ENCODE measurements at places on chromosomes 3 and 15. TPM values are rescaled to one million over a fixed set of nuclear protein-coding genes. Genes with fewer than 3 reads are reported as not detected.

DNA sequence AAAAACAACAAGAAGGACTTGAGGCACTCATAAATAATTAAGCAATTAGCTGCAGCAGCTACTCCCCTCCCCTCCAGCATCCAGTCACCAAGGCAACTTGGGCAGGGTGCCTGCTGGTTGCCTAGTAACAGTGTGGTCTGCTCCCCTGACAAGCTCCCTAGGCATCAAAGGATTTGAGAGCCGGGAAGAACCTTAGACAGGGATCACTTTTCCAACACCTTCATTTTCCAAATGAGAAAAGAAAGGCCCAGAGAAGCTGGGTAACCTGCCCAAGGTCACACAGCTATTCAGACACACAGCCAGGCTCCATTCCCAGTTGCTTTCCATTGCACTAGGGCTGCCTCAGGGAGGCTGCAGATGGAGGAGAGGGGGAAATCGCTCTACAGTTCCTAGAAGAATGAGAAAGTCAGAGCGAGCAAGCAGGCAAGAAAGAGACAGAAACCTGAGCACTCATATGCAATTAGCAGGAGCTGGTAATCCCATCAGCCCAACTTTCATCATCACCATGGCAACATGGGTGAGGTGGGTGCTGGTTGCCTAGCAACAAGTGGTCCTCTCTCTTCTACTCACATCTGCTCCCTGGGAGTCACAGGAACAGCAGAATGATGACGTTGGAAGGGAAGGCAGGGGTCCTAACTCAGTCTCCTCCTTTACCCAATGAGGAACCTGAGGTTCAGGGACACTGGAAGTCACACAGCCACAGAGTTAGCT lies 3.6 kb upstream of the EIF4E3 start:
- DNase-seq: no peak

GRCh38 chr15:66960519-66960918 lies 104.9 kb upstream of the SMAD3 start:
- DNase-seq: no peak

- no peak for DNase-seq
Observed at GRCh38 chr3:181726351-181727330, 14.9 kb downstream of the SOX2 start.

DNA sequence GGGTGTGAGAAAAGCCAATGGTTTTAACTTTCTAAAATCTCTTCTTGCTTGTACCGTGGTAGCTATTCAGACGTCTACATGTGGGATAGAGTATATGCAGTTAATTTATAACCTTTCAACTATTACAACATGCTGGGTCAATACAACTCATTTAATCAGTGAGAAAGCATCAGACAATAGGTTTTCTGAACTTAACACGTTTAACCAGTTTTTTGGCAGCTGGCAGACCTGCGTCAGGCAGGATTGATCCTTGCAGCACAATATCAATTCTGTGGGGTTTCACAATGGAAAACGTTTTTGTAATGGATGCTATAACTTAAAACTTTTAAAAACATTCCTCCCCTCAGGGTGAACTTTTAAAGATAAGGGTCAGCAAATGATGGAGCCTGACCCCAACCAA lies 6.5 kb downstream of the GNB5 start:
- no peak for DNase-seq

DNA sequence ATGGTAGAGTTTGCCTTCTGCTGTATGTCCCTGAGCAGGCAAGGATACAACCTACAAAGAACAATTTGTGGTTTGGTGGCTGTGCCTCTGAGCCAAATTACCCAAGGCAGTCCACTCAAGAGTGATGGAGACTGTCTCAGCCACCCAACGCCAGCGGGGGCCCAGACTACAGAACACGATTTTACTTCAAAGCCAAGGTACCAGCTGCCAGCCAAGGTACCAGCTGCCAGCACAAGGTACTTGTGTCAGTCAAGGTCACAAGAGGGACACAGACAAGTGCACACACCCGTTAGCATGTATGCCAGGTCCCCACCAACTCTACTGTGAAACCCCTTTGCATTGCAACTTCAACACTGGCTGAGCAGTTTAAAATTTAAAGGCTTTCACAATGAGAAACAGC lies 23.5 kb downstream of the COLQ start:
- no peak for DNase-seq

Gene GOLGA6L7
- not detected for total RNA-seq

Gene FURIN
- total RNA-seq: 77.4 TPM

Gene RTP4
- total RNA-seq: not detected

GRCh38 chr15:35168464-35168863 lies 83.4 kb upstream of the NANOGP8 start:
- DNase-seq: peak; percentile 65

DNA sequence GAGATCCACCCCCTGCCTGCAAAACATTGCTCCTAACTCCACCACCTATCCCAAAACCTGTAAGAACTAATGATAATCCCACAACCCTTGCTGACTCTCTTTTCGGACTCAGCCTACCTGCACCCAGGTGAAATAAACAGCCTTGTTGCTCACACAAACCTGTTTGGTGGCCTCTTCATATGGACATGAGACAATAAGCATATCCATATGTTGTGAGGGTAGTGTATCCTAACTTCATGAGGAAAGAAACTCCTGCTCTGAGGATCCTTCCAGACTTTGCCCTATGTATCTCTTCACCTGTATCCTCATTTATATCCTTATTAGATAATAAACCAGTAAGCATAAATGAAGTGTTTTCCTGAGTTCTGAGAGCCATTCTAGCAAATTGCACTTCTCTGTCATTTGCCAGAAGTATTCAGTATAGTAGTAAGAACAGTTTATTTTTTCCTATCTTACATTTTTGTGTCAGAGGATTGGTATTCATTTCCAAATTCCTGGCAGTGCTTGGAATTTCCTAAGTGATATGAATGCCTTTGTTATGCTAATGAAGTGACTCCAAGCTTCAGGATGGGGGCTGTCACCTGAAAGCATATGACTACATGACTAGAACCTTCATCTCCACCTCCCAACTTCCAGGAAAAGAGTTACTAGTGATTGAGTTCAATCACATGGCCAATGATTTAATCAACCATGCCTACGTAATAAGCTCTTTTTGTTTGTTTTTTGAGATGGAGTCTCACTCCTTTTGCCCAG lies 30.2 kb downstream of the TTBK2 start:
- DNase-seq: peak; percentile 68

Gene MKRN3
- total RNA-seq: not detected

Gene ZIC1
- 1.2 TPM for total RNA-seq

Gene MUC13
- 0.39 TPM for total RNA-seq

DNA sequence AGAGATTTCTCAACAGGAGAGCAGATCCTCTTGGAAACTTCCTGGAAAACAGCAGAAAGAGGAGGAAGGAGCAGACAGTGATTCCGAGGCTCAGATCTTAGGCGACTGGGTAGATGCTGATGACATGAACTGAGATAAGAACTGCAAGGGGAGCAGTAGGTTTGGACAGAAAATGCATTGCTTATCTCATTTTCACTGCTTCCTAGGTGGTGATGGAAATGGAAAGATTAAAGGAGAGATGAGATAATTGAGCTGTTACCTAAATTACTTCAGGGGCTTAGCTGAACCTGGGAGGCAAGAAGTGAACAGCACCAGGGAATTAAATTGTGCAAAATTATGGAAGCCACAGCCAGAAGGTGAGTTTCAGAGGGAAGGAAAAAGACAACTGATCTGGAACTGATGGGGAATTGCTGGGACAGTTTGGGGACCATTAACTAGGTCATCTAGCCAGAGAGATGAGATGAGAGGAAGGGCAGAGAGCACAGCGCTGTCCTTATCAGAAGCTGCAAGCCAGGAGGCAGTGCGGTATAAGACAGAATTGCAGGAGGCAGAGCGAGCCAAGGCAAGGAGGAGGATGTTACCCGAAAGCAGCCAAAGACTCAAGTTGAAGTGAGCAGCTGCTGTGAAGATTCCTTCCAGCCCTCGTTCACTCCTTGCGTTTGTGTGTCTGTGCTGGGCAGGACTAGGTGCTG lies 140.4 kb downstream of the SRGAP3 start:
- DNase-seq: no peak

DNA sequence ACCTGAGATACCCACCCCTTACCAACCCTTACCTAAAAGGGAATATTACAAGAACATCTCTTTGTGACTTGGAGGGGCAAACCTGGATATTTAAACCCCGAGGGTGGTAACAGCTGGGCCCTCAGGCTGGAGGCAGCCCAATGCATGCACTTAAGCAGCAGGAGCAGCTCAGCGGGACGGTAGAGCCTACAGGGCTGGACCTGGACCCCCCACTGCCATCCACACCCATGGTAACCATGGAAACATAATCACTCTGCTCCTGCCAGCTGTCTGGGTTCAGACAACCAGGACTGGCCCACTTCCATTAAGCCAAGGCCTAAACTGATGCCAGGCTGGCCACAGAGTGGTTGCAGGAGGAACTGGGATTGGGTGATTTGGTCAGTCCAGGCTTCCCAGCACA lies 52.8 kb downstream of the ETFA start:
- no peak for DNase-seq

Gene MAP6D1
- total RNA-seq: 2.9 TPM

Gene SIDT1
- not detected for total RNA-seq

- DNase-seq: no peak
Observed at GRCh38 chr3:64422192-64422591, 196.9 kb upstream of the PRICKLE2 start.

Gene MST1
- total RNA-seq: 4.9 TPM

DNA sequence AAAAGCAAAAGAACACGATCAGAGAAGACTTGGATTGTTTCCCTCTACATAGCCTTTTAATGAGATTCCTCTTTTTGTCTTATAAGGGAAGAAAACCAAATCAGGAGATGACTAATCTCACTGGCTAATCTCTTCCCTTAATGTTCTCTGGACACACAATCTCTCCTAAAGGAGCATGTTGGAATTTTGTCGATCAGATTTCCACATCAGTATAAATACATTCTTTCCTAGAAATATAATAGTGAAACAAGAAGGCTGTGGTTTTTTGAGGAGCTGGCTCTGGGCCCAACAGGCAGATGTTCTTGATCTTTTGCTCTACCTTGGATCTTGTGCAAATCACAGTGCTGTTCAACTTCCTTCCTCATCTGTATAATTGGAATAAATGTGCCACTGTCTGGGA lies 94.0 kb downstream of the GTPBP8 start:
- DNase-seq: peak; percentile 36

Gene PSTPIP1
- not detected for total RNA-seq

- DNase-seq: no peak
Observed at GRCh38 chr15:77191230-77191834, 120.4 kb upstream of the TSPAN3 start.

DNA sequence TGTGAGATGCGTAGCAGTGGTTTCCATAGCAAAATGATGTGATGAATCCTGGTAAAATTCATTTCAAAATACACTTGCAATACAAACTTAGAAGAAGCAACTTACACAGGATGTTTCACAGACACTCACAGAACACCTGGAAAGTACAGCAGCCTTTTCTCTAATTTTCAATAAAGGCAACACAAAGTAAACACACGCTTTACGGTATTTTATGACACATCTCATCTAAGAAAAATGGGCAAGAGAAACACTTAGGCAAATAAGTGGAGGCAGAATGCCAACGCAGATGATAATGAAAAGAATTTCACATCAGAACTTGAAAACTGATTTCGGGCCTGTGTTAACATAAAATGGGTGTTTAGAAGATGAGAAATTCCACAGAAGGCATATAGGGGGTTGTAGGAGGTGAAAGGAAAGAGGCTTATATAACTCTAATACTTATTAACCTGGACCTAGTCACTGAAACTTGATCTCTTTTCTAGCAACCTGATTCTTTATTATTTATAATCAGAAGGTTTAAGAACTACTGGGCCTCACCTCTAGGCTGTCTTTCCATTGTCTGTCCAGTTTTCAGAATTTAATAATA lies 25.6 kb upstream of the MAP3K13 start:
- DNase-seq: no peak

Gene COLQ
- total RNA-seq: 0.54 TPM

Gene SERINC4
- not detected for total RNA-seq

Gene ALDH1A3
- total RNA-seq: 2.0 TPM

DNA sequence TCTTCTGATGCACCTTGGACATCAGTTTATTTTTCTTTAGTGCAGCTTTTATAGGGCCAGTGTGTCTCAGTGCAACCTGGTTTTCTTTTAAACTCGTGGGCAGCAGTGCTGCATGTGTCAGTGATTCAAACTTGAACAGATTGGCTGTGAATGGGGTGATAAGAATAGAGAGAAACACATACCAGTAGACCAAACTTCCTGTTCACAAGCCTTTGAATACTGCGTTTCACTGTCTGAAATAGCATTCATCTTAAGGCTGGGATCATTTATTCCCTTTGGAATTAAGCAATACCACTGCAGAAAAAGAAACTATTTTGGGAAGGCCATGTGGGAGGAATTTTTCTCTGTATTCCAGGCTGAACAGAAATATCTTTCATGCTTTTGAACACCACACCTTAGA lies 51.7 kb downstream of the PHLDB2 start:
- DNase-seq: peak; percentile 51

DNA sequence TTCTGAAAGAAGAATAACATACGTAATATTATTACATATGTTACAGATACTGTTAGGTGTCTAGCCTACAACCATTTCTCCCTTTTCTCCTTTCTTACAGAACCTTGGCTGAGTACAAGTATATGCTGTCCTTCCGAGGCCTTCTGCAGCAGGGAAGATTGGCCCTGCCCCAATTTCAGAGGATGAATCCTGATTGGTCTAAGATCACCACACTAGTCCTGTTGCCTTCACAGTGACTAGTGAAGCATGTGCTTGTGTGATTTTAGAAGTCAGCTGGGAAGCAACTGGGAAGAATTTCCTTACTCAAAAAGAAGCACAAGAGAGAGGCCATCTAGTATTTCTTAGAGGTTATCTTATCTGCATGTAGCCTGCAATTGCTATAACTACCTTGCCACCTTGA lies 30.6 kb upstream of the MECOM start:
- no peak for DNase-seq

- DNase-seq: no peak
Observed at GRCh38 chr3:47867451-47868044, 64.6 kb downstream of the DHX30 start.

DNA sequence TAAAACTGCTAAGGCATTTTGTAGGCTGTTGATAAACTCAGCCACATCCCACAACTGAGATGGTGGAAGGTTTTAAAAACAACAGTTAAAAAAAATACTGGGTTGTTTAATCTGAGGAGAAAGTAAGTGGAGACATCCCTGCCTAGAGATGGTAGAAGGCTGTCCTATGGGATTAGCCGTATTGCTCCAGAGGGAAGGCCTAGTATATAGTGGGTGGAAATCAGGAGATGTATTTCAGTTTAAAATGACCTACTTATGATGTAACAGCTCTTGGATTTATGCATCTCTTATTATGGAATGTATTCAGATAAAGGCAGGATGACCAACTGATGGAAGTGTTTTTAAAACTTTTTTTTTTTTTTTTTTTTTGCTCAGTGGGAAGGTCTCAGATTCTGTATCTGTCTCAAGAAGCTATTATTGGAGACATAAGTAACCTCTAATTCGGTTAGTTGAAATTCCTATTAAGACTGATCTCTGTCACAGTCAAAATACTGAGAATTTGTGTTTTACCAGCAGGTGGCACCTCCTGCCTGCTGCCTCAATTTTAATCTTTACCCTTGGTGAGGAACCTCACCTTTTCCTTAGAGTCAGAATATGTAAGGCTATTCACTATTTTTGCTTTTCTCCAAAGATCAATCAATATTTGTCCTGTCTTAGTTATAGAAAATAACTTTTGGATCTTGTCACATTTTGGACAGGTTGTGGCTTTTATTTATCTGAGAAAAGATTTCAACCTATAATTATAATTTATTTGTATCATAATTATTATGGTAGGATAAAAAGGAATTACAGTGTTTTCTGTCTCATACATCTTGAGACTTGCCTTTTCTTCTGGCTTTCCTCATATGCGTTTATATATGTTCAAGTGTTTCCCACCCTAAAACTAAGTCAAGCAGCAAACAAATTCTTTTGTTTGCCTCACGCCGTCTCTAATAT lies 63.0 kb downstream of the VPS8 start:
- peak; percentile 34 for DNase-seq

Data from HFFc6 (cell line).